Kidney (tissue), 22 donors: ENCODE measurements at places on chromosomes 7 and 10. TPM values are rescaled to one million over a fixed set of nuclear protein-coding genes. Genes with fewer than 3 reads are reported as not detected.

The ATP6V0A4 gene
- total RNA-seq: 30.5 TPM

The CACNB2 gene
- total RNA-seq: 2.8 TPM

The EBF3 gene
- total RNA-seq: 0.98 TPM

The CTTNBP2 gene
- 41.1 TPM for total RNA-seq

The GPR37 gene
- 4.4 TPM for total RNA-seq

The SMKR1 gene
- total RNA-seq: 0.63 TPM

The RBP4 gene
- 77.4 TPM for total RNA-seq

The SFXN4 gene
- total RNA-seq: 21.9 TPM

The DEPP1 gene
- total RNA-seq: 146 TPM

The SKIDA1 gene
- total RNA-seq: 2.9 TPM

The LEP gene
- total RNA-seq: not detected

The ERVW-1 gene
- total RNA-seq: not detected
